IMR-90 (cell line): ENCODE measurements at places on chromosomes 6 and 20. TPM values are rescaled to one million over a fixed set of nuclear protein-coding genes. Genes with fewer than 3 reads are reported as not detected.

ELOVL5 gene
- total RNA-seq: 42.3 and 50.5 TPM in 2 replicates

AURKA gene
- total RNA-seq: 83.3 and 88.0 TPM in 2 replicates

RALGAPB gene
- 30.3 and 32.8 TPM in 2 replicates for total RNA-seq

CST2 gene
- not detected in 2 replicates for total RNA-seq

VWA7 gene
- total RNA-seq: under 0.01 and 0.28 TPM in 2 replicates

ZNF184 gene
- total RNA-seq: 8.1 and 10.6 TPM in 2 replicates

HTR1E gene
- total RNA-seq: not detected in 2 replicates

C20orf141 gene
- total RNA-seq: 0.36 TPM in 1 of 2 replicates, not detected in the other

- no peak for DNase-seq
These were observed 162.3 kb upstream of the PDE10A start for GRCh38 chr6:165825256-165825815.

DNA sequence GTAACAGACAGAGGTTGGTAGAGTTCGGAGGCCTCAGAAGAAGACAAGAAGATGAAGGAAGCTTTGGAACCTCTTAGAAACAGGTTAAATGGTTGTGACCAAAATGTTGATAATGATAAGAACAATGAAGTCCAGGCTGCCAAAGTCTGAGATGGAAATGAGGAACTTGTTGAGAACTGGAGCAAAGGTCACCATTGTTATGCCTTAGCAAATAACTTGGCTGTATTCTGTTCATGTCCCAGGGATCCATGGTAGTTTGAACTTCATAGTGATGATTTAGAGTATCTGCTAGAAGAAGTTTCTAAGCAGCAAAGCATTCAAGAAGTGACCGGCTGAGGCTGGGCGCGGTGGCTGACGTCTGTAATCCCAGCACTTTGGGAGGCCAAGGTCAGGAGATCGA lies 11.1 kb upstream of the LSM14B start:
- no peak for DNase-seq

DNA sequence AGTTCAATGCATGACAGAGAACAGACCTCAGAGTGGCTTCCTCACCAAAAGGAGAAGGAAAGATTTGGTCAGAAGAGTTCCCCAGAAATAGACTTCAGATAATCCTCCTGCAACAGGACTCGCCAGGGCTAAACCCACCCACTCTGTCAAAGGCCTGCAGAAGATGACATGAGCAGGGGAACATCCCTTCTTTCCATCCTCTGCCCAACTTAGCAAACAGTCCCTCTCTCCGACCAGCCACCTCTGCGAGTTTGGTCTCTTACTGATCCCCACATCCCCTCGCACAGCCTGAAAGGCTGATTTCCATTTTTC lies 7.5 kb downstream of the NFATC2 start:
- DNase-seq: no peak

GRCh38 chr6:17281100-17281496 lies at the start of gene RBM24:
Gene RBM24 (plus strand): TSS chr6:17281361. CDS start chr6:17281582, 221 bp downstream.
- DNase-seq: peak; percentile 79

GRCh38 chr6:40713002-40713719 lies 126.0 kb upstream of the LRFN2 start:
- no peak for DNase-seq

DNA sequence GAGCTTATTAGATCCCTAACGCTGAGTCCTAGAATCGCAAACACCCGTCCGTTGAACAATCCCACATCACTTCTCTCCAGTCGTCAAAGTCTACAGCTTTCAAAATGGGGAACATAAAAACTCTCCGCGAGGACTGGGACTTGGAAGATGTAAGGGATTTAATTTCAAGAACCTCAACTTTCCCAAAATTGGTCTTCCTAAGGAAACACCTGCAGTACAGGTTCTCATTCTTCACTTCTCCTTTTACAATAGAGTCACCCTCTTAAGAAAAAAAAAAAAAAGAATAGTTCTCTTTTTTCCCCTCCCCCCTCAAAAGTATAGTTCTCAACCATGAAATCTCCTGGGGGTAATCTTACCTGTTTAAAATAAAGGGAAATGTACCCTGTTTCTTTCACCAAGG lies 6.6 kb upstream of the ZBTB22 start:
- DNase-seq: no peak

DNA sequence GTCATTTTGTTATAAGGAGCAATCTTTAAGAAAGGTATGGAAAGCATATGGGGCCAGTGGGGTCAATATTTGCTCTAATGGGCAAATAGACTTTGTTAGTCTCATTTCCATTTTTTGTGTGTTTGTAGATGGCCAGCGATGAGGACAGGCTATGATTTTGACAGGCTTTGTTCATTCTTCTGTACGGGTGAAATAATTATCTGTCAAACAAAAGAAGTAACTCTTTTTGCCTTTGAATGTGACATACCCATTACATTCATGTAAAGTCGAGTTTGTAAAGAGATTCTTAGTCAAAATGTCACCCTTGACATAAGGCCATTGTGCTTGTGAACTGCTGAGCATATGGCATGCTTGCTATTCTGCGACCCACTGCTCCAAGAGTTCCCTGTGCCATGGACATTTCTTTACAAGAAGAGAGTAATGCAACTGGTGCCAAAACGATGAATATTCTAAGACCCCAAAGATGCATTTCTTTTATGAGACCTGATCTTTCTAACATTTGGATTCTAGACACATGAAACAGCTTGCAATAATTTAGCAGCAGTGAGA lies 38.2 kb upstream of the JAG1 start:
- no peak for DNase-seq

GRCh38 chr20:35395728-35396127 lies 16.0 kb downstream of the UQCC1 start:
- DNase-seq: peak; percentile 81

- peak; percentile 12 for DNase-seq
These were observed 92.8 kb upstream of the MLN start for GRCh38 chr6:33896391-33897188.

DNA sequence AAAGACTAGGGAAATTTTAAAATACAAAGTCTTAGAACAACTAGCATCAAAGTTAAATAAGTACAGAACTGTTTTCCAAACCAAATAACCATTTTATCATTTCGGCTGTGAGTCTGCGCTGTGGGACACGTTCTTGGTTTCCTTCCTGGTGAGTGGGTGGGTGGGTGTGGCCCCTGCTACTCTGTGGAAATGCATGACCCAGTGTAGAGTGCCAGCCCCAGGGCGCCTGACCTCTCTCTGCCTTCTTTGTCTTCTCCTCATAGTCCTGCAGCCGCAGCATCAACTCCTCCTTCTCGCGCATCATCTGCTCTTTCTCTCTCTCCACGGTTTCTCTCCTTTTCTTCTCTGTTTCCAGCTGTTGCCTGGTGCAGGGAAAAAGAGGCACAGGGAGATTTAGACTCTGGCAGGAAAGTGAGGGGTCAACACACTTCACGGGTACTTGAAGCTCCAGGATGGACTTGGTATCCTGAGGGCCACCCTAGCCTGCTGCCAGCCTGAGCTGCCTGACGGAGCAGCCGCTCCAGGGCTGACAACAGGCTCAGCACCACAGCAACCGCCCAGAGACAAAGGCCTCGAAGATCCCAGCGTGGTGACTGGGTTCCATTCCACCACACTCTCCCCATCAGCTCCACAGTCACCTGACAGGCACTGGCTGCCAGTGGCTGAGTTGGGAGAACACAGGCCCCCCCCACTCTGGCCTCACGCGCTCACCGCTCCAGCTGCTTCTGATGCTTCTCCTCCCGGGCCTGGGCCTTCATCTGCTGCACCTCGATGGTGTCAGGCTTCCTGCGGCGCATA lies 48.4 kb downstream of the EZR start:
- DNase-seq: no peak

- no peak for DNase-seq
These were observed 59.7 kb downstream of the CD40 start for GRCh38 chr20:46177768-46178167.

DNA sequence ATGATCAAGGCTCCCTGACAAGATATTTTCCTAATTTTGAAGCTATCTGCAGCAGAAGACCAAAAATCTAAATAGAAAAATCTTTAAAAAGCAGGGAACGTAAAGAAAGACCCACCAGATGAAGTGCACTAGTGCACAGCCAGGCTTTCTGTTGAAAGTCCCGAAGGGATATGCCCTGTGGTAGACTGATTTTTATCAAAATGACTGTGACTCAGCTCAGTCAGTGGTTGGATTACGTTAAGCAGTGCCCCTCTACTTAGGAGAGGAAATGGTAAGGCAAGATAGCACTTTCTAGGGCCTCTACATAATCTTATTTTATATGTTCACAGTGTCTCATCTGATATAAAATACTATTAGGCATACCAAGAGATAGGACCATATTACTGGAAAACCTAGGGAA lies 123.4 kb upstream of the RAB32 start:
- no peak for DNase-seq

DNA sequence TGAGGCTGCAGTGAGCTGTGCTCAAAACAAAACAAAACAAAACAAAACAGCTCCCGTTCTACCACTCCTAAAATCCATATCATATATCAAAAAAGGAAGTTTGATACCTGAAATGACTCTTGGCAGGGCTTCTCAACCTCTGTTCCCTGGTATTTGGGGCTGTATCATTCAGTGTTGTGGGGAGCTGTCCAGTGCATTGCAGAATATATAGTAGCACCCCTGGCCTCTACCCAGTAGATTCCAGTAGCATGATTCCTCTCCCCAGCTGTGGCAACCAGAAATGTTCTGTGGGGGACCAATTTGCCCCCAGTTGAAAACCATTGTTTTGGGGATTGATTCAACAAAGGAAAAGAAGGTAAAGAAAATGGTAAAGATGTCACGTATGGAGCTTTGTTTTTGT lies 238.9 kb downstream of the PRL start:
- DNase-seq: peak; percentile 31

GRCh38 chr6:108897371-108897770 lies 49.1 kb downstream of the ARMC2 start:
- peak; percentile 28 for DNase-seq

GRCh38 chr6:146913842-146914488 lies 290.3 kb upstream of the STXBP5 start:
- peak; percentile 99 for DNase-seq

GRCh38 chr20:64166721-64167615 lies 2.7 kb downstream of the MYT1 start:
- no peak for DNase-seq

DNA sequence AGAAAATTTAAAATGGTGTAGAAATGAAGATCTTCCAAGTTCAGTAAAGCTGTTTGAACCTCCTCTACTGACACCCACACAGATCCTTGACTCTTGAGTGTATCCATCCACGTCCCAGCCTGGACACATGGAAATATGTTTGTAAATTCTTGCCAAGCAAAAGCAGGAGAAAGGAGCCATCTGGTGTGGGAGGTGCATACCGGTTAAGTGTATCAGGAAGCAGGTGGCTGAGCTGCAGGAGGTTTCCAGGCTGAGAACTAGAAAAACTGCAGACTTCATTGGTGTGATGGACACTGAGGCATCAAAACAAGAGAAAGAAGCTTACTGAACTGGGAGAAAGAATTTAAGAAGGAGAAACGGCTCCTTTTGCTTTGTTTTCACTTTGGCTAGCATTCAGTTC lies 229.9 kb upstream of the GRIK2 start:
- no peak for DNase-seq

- no peak for DNase-seq
These were observed at the start of gene LHFPL5 for GRCh38 chr6:35804996-35805736. Gene LHFPL5 (plus strand): TSS chr6:35805352. CDS start chr6:35805671, 319 bp downstream.

- peak; percentile 70 for DNase-seq
These were observed 25.1 kb upstream of the KIAA0408 start for GRCh38 chr6:127484212-127484863.

GRCh38 chr6:161161889-161162624 lies 111.8 kb downstream of the AGPAT4 start:
- peak; percentile 59 for DNase-seq

GRCh38 chr6:2935566-2936291 lies 32.6 kb upstream of the SERPINB9 start:
- no peak for DNase-seq

GRCh38 chr6:63527658-63528514 lies 44.4 kb upstream of the LOC128125822 start:
- peak; percentile 100 for DNase-seq

DNA sequence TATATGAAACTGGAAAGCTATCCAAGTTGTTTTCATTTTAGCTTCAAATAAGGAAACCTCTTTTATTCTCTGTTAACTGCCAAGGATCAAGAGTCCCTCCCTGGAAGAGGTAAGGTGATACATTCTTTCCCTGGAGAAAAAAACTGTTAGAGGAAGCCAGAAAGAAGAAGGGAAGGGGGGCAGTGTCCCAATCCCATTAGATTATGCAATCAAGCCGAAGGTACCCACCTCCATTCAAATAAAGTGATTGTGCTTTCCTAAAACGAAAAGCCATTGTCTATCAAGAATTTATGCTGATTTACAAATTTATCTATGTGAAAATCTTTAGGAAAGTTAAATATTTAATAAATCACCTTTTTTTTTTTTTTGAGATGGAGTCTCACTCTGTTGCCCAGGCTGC lies 9.5 kb upstream of the UQCC1 start:
- no peak for DNase-seq

DNA sequence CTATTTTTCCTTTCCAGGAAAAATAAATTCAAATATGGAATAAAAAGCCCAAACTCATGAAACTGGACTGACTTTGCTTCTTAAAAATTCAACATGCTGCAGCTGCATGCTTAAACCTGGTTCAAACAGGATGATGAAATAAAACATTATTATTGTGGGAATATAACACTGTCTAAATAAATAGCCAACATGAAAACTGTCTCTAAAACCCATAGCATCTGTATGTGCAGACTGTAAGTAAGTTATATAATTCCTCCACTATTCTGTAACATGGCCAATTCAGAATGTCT lies 30.4 kb upstream of the AHI1 start:
- no peak for DNase-seq

GRCh38 chr6:14272737-14273085 lies 155.1 kb downstream of the CD83 start:
- no peak for DNase-seq

DNA sequence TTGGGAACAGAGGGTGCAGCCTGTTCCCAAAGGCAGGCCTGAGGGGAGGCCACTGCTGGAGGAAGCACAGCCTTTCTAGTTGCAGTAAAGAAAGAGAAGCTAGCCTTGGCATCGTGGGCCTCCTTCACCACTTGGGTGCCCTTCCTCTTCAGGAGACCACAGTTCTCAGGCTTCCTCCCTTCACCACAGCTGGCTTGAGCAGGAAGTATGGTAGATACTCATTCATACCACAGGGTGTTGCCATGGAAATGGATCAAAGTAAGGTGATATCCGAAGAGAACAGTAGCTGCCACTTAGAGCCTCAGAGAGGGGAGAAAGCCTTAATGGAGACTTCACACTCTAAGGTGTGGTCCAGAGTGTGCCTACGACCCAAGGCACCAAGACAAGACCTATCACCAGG lies 120.4 kb upstream of the RIPOR2 start:
- no peak for DNase-seq

GRCh38 chr20:14745830-14746229 lies 408.4 kb upstream of the FLRT3 start:
- no peak for DNase-seq

- no peak for DNase-seq
These were observed 43.6 kb downstream of the ZDHHC14 start for GRCh38 chr6:157424491-157425020.

- DNase-seq: no peak
These were observed 340.2 kb downstream of the HACE1 start for GRCh38 chr6:104519566-104519965.

GRCh38 chr6:3966426-3966825 lies 112.5 kb downstream of the FAM217A start:
- DNase-seq: no peak
